Astrocyte of the spinal cord (primary cell): ENCODE measurements at places on chromosomes 3 and 15.

GRCh38 chr15:29812384-29812694 lies 9.9 kb downstream of the TJP1 start:
- peak; percentile 52 for DNase-seq

DNA sequence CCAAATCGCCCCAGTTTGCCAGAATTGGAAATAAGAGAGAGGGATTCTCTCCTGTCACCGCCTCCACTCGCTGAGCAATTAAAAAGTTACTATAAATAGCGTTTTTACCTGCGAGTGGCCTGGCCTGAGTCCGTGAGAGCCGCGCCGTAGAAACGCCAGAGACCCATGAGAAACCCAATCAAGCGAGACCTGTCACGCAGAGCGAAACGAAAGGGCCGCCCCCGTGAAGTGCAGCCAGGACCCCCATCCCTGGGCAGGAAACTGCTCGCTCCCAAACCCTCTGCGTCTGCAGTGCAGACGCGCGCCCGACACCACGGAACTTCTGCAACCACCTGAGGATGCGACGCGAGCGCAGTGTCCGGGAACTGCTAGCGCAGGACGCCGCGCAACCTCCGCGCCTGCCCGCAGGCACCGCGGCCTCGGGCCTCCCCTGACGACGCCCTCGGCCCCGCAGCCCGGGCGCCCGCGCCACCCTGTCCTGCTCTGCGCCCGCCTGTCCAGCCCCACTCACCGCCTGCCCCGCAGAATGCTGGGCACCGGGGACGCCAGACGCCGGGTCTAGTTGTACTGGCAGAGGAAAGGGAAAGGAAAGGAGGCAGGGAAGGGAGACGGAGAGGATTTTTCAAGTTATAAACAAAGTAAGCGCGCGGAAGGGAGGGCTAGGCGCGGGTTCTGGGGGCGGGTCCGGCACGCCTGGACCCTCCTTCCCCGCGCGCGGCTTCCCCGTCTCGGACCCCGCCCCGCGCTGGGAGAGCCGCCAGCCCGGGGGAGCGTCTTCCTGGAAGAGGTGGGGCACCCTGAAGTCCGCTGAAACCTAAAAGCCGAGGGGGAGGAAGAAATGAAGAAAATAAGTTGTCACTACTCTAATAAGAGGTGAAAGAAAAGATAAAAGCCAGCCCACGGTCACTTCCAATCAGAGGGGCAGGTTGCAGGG lies at the start of gene PLSCR4:
TSS of gene PLSCR4 (minus strand) at position 657 of the 934 bp plus-strand sequence. CDS start 29,034 bp downstream, outside the sequence.
- DNase-seq = peak; percentile 83

DNA sequence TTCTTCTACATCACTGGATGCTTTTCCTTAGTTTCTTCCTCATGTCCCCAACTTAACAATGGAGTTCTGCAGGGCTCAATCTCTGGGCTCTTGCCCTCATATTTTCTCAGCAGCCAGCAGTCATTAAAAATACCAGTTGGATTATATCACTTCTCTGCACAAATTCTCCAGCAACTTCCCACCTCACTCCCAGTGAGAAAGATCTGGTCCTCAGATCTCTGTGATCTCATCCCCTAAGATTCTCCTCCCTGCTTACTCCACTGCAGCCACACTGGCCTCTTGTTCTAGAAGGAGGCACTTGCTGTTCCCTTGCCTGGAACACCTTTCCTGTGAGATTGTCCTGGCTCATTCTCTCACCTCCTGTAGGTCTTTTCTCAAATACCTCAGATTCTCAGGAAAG lies 6.1 kb downstream of the ERICH6 start:
- peak; percentile 9 for DNase-seq

DNA sequence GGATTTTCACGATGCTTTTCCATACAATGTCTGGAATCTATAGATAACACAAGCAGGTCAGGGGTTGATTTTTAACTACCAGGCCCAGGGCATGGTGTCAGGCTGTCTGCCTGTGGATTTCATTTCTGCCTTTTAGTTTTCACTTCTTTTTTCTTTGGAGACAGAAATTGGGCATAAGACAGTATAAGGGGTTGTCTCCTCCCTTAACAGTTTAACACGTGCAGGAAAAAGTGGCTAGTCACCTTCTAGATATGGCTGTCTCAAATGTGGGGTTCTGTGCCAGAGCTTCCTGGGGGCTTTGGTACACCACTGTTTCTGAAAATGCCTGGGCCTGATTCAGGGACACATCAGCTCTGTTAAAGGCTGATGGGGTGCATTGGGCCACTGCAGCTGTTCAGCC lies 7.4 kb upstream of the ZNF589 start:
- DNase-seq = no peak
